ENCODE measurements at places on chromosomes 5 and 9.

GRCh38 chr5:91272858-91273257, 110.3 kb downstream of the ARRDC3 start:
- DNase-seq: no peak

- no peak for DNase-seq
Observed at GRCh38 chr9:93134740-93135444, 841 bp upstream of the NINJ1 start.

DNA sequence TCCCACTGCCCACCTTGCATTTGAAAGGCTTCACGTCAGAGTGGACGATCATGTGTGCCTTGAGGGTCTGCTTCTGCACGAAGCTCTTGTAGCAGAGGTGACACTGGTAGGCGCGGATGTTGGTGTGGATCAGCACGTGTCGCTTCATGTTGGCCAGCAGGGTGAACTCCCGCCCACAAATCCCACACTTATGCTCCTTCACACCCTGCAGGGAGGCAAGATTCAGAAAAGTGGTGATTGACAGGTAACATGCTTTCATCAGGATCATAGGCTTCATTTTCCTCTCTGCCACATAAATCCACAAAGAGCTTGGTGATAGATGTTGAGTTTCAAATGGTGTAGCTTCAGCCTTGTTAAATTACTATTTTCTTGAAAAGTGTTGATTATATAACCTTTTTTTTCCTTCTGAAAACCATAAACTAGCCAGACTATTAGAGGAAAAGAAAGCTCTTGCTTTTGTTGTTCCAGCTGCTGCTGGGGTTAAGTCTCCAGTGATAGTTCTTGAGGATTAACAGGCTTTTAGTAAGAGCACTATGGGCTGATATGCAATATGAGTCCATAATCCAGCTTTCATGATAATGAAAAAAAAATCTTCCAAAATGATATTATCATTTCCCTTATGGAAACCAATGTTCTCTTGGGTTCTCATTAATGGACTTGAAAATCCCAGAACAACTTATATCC, 50.7 kb downstream of the ZNF366 start:
- no peak for DNase-seq

DNA sequence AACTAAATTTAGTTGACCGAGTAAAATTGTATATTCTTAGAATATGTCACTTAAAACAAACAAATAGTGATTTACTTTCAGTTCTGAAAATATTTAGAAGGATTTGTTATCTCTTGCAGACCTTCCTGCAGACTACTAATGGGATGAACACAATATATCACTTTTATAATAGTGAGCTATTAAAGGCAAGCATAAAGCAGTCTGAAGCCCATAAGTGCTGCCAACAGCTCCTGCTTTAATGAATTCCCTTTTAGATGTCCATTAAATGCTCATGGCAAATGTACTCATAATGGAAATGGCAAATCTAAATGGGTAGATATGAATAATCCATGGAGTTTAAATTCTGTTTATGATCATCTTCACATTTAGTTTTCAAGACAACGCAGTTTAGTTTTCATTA, 170.2 kb downstream of the RANBP17 start:
- no peak for DNase-seq

GRCh38 chr5:88732181-88732633, 150.8 kb downstream of the MEF2C start:
- no peak for DNase-seq

DNA sequence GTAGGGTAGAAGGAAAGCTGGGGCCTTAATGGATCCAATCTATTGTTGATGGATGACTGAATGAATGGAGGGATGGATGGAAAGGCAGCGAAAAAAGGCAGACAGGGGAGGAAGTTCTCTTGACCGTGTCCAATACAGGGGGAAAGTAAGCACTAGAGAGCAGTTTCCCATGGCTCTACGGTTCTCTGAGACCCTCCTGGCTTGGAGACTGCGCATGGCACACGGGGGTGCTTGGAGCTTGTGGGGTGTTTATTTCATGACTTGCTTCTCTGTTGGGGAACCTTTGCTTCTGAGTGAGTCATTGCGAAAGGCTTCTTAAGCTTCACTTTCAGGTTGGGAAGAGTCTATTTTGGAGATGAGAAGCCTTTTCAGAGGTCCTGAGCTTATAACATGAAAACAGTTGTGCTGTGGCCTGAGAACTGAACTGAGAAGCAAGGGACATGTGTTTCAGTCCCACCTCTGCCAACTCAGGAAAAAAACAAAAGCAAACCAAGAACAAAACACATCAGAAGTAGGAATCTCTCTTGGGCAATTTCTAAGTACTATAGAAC, 12.8 kb upstream of the TEX48 start:
- peak; percentile 47 for DNase-seq

DNA sequence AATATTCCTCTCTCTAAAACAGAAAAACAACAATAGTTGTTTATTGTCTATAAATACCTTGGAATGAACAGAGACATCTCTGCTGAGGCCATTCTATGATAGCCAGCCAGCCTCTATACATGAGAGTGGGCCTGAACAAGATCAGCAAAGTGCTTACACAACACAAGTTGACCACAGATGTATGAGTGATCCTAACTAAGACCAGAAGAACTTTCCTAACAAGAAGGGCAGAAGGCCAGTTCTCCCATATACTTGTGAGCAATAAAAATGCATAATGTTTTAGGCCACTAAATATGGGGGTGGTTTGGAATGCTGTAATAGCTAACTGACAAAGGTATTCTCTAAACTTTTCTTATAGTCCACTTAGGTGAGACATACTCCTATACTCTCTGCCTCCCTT, 345.7 kb downstream of the SPATA31D1 start:
- DNase-seq: no peak

GRCh38 chr9:4680750-4681149, 1.4 kb downstream of the CDC37L1 start:
- DNase-seq: no peak

DNA sequence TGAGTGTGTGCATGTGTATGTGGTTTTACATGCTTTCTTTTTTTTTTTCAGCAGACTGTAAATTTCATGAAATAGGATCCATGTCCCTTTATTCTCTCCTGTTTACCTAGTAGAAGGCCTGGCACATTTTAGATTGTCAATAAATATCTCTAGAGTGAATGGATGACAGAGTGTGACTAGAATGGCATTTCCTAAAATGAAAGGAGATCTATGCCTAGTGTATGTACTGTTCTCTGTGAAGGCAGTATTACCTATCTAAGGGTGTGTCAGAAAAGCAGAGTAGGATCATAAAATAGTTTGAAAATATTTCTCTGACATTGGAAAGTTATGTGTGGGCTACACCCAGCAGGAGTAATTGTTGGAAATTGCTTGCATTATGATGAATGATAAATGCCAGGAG, 1876.0 kb upstream of the C9orf72 start:
- no peak for DNase-seq

All from activated T-helper 1 cell treated with anti-CD3 and anti-CD28 coated beads, Interleukin-12 subunit alpha, Interleukin-12 subunit beta, Interleukin-2, Interleukin-4 antibody, amounts not matched to agents 30 ng/mL and 10 ng/mL and 1 ng/mL, durations not matched to agents 14 hours and 24 hours and 36 hours (primary cell).